ENCODE measurements at places on chromosomes 16 and 17. TPM values are rescaled to one million over a fixed set of nuclear protein-coding genes. Genes with fewer than 3 reads are reported as not detected.

DNA sequence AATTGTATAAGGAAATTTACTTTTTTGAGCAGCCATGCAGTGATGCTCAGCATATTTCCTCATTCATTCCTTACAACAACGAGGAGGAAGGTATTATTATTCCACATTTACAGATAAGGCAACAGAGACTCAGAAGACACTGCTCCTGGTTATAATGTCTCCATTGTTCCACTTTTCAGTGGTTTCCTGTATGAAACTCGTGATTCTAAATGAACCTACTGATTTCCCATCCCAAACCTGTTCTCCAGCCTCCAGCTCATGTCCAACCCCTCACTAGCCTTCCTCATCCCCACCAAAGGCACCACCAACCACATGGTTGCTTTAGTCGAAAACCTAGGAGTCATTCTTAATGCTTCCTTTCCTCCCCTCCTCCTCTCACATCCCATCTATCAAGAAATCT is 12.5 kb upstream of the ERCC4 start:
- no peak for DNase-seq

Gene EVI2A
- not detected for total RNA-seq

DNA sequence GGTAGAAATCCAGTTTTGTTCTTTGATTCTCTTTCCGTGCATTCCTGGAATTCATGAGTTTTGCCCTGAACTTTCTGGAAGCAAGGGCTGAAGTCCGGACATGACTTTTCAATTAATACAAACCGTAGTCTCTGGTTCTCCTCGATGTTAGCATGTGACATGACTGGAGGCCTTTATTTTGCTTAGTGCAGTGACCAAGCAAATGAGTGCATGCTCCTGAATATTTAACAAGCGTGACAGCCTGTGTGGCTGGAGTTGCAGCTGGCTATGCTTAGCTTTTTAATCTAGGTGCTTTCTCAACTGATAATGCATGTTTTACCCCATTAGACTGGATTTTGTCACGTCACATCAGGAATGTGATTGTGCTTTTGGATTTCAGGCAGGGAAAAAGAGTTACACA is 302.1 kb downstream of the MAP2K6 start:
- DNase-seq = peak; percentile 55

DNA sequence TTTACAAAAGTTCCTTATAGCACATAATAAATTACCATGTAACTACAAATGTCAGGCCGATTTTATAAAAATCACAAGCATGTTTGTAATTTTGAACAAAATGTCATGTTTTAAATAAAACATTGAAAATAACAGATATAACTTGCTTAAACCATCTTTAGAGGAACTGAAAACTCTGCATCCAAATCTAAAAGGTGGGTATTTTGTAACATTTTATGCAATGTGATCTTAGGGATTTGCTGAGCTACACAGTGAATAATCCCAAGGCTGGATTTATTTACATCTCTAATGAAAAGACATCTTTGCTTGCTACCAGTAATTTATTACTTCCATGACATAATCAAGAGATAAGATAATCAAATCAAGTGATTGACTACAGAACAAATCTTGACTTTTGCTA is 47.5 kb downstream of the N4BP1 start:
- no peak for DNase-seq

DNA sequence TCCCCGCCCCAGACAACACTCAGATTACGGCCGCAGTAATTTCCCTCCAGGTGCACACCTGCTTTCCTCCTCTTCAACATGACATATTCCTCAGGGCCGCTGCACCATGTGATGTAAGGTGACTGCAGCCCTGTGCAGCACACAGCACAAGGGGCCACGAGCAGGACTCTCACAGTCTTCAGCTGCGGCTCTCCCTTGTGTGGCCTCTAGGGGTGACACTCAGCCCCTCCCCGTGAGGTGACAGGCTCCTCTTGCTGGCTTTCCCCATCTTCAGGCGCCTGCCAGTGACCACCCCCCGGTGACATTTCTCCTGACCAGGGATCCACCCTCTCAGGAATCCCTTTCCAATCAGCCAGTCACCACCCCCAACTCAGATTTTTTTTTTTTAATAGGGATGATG is 31.3 kb upstream of the ABCC3 start:
- no peak for DNase-seq

- no peak for DNase-seq
These were observed 8.5 kb downstream of the KCTD5 start for GRCh38 chr16:2690852-2691251.

Gene CACNA1G
- total RNA-seq = 5.1 TPM

Gene CCL22
- total RNA-seq = not detected

DNA sequence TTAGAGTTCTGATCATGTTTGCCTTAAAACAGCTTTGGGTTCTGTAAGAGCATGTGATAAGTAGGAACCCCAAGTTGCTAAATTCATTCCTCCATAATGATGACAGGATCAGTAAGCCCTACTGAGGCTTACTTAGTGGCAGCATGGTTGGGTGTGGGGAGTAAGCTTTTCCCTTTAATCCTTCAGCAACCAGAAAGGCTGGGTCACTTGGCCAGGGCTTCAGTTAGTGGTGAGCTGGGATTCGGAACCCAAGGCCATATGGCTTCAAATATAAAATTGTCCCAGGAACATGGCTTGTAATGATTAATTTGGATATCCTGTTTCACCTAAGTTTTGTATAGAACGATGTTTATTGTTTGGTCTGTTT is 850 bp downstream of the GINS3 start:
- DNase-seq = no peak
